ENCODE measurements at places on chromosomes 2 and 18. TPM values are rescaled to one million over a fixed set of nuclear protein-coding genes. Genes with fewer than 3 reads are reported as not detected.

PPP1R1C gene
- total RNA-seq, result 3.4 TPM

NIFK gene
- total RNA-seq, result 72.0 TPM

MC5R gene
- total RNA-seq, result not detected

REG3G gene
- total RNA-seq, result not detected

TMEM178A gene
- 5.2 TPM for total RNA-seq

DSC2 gene
- 7.1 TPM for total RNA-seq

CERKL gene
- not detected for total RNA-seq

GRCh38 chr2:63792530-63792929, 49.2 kb upstream of the UGP2 start:
- no peak for DNase-seq

- no peak for DNase-seq
Measured at GRCh38 chr2:131567891-131568290, 40.2 kb downstream of the CCDC74A start.

GRCh38 chr2:54954705-54955357, 95.4 kb downstream of the RTN4 start:
- no peak for DNase-seq

GRCh38 chr2:168678153-168678853, 124.1 kb upstream of the NOSTRIN start:
- no peak for DNase-seq

GRCh38 chr2:152037743-152038435, 61.0 kb downstream of the CACNB4 start:
- DNase-seq, result no peak

DNA sequence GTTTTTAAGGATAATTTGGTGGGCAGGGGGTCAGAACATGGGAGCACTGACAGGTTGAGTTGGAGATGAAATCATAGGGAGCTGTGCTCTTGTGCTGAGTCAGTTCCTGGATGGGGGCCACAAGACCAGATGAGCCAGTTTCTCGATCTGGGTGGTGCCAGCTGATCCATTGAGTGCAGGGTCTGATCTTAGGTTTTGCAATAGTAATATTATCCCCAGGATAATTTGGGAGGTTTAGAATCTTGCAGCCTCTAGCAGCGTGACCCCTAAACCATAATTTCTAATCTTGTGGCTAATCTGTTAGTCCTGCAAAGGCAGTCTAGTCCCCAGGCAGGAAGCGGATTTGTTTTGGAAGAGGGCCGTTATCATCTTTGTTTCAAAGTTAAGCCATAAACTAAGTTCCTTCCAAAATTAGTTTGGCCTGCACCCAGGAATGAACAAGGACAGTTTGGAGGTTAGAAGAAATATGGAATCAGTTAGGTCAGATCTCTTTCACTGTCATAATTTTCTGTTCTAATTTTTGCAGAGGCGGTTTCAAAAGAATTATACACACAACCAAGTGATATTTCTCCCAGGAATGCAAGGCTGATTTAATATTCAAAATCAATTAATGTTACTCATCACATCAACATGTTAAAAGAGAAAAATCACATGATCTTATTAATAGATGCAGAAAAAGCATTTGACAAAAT, 23.0 kb downstream of the DBI start:
- DNase-seq, result no peak

- no peak for DNase-seq
Measured at GRCh38 chr2:118923371-118923770, 18.6 kb upstream of the MARCO start.

DNA sequence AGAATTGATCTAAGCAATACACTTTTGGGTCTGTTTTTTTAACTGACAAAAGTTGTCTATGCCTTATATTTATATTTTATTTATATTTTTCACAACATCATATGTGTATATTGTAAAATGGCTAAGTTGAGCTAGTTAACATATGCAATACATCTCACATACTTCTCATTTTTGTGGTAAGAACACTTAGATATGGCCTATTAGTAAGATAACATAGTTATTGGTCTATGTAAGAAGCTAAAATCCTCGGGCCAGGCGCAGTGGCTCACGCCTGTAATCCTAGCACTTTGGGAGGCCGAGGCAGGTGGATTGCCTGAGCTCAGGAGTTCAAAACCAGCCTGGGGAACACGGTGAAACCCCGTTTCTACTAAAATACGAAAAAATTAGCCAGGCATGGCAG, 275.6 kb upstream of the ID2 start:
- DNase-seq, result no peak

DNA sequence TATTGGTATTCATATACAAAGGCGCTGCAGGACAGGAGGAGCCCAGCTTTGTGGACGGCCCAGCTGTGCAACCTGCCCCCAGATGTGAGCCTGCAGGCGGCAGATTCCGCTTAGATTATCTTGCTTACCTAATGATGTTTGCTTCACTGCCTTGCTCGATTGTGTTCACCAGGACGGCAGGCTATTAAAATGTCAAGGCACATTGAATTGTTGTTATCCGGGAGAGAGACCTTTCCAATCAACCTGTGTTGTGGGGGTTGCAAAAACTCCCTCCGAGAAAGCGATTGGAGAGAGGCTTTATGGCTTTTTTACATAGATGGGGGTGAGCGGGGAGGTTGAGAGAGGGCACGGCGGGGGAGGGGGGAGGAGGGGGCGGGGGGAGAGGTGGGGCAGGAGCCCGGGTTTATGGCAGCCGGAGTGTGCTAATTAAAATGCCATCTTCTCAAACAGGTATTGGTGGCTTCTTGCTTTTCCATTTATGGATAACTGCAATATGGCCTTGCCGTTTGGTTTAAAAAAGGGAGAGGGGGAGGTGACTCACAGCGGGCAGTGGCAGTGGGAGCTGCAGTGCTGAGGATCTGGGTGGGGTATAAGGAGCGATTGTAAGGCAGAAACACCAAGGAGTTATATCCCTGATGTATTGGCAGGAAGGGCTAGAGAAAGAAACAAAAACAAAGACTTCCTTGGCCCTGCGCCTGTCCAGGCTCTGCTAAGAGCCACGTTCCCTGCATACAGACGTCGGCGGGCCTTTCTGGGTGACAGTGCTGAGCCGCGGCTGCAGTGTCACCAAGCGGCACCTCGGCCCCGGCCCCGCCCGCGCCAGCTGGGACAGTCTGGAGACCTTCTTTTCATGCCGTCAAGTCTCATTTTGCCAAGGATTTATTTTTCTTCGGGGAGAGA, 97.2 kb downstream of the INSIG2 start:
- no peak for DNase-seq

DNA sequence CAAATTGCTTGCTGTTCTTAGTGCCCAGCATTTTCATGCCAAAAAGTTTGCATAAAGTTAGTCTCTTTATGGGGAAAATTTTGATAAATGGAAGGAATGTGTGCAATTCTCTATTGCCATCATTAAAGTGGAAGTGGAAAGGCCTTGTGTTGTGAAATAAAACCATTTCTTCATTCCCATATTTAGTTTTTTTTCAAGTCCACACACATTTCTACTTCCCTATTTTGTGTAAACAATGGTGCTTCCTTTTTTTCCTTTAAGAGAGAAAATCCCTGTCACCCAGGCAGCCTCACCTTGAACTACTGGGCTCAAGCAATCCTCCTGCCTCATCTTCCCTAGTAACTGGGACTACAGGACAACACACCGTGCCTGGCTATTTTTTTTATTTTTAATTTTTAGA, 42.3 kb upstream of the NCOA1 start:
- DNase-seq, result no peak

All from urinary bladder (tissue), 4 donors.